ENCODE measurements at places on chromosomes 7 and 10.

GRCh38 chr7:38830826-38831225, 78.2 kb downstream of the VPS41 start:
- DNase-seq = no peak

DNA sequence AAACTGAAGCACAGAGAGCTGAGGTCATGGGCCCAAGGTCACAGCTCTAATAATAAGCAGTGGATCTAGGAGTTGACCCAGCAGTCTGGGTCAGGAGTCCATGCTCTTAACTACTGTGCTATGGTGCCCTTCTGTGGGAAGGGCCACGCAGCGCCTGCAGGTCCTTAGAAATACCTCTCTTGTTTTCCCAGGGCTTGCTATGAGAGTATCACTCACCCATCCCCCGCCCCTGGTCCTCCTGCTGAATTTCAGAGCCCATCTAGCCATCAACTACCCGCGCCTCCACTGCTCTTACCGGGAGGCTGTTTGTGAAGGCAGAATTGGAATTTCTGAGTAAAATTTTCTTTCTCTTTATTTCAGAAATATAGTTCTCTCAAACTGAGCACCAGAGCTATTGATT, 27.3 kb upstream of the CRHR2 start:
- no peak for DNase-seq

DNA sequence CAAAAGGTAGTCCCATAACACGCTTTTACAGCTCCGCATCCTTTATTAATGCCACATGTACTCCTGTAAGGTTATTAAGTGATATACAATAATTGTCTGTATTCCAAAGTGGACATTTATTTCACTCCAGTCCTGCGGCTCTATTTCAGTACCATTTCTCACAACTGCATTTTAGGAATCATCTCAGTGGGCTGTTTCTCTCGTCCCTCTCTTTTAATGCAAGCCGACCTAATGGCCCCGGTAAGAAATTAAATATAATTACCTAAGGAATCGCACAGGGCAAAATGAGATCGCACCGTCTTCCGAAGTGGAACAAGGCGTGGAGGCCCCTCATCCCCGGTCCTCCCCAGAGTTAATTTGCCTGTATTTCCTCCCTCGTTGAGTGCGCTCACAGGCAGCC, 216.5 kb downstream of the RAB11FIP2 start:
- no peak for DNase-seq

DNA sequence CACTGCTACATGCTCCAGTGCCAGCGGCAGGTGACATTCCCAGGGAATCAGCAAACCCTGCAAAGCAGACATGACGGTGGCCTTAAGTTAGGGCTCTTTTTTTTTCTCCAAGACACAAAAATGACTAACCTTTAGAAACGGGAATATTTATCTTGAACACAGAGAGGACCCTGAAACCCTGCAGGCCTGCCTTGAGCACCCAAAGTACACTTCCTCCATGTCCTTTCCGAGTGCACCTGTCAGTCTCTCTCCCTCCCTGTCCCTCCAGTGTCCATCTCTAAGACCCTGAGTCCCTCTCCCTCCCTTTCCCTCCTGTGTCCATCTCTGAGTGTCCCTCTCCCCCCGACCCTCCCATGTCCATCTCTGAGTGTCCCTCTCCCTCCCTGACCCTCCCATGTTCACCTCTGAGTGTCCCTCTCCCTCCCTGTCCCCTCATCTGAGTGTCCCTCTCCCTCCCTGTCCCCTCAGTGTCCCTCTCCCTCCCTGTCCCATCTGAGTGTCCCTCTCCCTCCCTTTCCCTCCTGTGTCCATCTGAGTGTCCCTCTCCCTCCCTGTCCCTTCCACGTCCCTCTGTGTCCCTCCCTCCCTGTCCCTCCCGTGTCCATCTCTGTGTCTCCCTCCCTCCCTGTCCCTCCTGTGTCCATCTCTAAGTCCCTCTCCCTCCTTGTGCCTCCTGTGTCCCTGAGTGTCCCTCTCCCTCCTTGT, 51.2 kb upstream of the CAMK2B start:
- no peak for DNase-seq

GRCh38 chr10:76657337-76658012, 980.1 kb downstream of the KCNMA1 start:
- DNase-seq = no peak

DNA sequence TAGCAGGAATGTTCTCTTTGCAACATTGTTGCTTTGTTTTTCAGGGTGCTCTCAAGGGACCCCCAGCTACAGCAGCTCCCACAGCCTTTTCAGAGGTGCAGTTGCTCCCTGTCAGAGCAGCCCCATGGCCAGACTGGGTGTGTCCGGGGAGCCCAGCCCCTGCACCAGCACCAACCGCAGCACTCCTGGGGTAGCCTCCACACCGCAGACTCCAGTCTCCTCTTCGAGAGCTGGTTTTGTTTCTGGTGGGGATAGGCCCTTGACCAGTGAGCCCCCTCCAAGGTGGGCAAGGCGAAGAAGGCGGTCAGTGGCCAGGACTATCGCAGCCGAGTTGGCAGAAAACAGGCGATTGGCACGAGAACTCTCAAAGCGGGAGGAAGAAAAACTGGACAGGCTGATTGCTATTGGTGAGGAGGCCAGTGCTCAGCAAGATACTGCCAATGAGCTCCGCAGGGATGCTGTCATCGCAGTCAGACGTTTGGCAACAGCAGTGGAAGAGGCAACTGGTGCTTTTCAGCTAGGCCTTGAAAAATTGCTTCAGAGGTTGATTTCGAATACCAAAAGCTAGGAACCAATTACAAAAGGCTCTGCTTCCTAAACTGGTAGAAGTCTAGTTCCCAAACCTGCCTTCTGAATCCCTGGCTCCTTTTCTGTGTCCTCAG, 5.4 kb downstream of the HSPA14 start:
- DNase-seq = no peak

DNA sequence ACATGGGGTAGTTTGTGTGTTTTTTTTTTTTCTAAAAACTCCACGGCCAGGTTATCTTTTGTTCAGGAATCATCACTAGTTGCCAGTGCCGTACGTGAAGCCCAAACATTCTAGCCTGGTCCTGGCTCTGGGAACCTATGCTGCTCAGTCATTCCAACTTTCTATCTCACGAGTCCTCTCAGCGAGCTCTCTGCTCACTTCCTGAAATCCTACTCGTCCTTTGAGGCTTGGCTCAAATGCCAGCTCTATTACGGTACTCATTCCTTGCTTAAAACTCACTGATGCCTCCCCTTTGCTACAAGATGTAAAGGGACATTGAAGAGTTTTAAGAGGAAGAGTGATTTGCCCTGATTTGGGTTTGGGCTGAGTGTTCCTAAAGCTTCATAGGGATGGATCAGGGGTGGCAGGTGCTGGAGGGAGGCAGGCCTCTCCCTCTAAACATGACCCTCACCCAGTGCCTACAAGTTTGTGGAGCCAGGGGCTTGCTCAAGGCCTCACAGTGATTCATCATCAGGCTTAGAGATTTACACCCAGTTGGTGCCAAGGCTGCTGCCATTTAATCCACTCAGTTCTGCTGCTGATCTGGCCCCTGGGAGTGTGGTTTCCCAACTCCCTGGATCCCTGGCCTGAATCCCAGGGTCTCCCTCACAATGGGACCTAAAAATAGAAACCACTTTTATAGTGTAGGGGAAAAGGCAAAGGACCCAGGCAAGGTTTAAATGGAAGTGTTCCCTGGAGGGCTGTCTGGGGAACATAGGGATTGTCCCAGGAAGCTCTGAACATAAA, 46.1 kb upstream of the R3HCC1L start:
- DNase-seq = no peak

DNA sequence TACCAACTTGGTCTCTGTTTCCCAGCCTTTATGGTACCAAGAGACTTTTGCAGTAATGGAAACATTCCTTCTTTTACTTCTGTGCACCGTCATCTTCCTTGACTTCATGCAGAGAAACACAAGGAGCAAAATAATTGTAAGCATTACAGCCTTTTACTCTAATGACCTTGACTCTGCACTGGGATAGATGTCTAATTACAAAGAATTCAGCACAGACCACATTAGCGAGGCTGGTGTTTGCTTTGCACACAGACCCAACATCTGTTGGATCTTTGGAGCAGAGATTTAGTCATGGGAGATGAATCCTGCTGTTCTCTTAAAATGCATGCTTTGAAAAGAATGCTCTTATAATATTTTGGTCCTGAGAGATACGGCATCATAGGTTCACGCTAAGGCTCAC, 261.6 kb downstream of the TWIST1 start:
- DNase-seq = no peak

DNA sequence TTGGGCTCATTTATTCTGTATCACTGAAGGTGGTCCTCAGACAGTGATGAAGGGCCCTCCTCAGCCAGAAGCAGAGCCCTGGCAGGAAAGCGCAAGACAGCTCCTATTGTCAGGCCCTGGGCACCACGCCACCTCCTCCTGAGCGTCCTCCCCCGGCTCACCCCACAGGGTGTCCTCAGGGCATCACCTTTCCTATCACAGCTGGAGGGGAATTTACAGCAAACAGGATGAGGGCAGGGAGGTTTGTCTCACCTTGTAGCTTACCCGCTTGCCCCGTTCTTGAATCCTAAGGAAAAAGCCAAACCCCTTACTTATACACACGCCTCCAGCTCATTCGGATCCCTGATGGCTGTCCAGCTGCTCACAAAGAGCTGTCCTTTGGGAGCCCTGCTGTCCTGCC, 50.2 kb upstream of the LANCL2 start:
- DNase-seq = no peak

DNA sequence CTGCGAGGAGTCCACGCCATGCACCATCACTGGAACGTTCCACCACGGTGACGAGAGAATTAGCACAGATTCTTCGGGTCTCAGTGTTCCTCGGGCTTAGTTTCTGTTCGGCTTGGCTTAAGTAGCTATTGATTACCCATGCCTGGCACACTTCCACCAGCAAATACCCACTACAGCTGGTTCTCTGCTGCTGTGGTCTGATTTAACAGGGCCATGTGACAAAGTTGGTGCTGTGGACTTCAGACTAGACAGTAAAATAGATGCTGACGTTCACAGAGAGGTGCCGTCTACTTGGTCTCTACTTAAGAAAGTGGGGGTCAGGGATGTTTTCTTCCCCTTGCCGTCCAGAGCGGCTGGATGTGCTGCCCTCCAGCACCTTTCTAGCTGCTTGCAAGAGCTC, 11.6 kb downstream of the GNA12 start:
- no peak for DNase-seq

GRCh38 chr7:25732766-25733217, 419.2 kb upstream of the NFE2L3 start:
- DNase-seq = no peak

DNA sequence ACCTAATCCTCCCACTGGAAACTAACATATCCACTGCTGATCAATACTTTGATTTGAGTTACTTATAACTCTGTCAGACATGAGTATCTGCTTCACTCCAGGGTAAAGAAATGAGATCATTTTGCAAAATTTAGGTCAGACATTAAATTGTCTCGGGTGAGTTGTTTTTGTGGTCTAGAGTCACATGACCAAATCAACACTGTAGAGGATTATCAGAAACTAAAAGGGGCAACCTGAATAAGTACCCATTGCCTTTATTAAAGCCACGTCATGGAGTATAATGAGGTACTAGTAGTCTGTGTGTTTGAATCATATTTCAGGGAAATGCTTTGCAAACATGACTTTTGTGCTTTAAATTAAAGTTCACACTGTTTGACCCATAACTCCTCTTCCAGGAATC, 107.7 kb upstream of the ADO start:
- DNase-seq = no peak

GRCh38 chr7:46681865-46682503, 760.9 kb upstream of the IGFBP3 start:
- DNase-seq = no peak

DNA sequence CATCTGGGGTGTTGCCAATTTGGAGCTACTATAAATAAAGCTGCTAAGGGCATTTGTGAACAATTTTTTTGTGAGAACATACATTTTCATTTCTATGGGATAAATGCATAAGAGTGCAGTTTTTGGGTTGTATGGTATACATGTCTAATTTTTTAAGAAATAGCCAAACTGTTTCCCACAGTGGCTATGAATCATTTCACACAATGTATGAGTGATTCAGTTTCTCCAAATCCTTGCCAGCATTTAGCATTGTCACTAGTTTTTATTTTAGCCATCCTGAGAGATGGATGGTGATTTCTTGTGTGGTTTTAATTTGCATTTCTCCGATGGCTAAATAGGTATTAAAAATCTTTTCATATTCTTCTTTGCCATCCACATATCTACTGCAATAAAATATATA, 105.3 kb downstream of the AMPH start:
- DNase-seq = no peak

DNA sequence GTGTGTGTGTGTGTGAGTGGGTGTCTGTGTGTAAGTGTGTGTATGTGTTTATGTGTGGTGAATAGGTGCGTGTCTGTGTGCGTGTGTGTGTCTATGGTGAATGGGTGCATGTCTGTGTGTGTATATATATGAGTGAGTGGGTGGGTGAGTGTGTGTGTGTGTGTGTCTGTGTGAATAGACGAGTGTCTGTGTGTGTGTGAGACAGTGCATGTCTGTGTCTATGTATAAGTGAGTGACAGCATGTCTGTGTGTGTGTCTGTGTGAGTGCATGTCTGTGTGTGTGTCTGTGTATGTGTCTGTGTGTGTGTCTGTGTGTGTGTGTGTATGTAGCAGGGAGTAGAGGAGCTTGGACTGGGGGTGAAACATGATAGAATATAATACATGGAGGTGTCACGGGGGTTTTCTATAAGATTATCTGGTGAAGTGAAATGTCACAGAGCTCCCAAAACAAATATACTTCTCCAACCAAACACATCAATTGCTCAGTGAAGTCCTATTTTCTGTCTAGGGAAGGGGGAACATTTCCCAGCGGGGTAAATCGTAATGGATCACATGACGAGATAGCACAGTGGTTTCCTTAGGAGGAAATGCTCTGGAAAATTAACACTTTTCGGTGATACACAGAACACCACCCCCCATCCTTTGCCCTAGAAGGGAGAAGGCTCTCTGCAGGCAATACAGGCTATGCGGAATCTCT, 723.3 kb upstream of the CELF2 start:
- no peak for DNase-seq

- no peak for DNase-seq
Measured at GRCh38 chr7:72152161-72153131, 259.7 kb downstream of the CALN1 start.

DNA sequence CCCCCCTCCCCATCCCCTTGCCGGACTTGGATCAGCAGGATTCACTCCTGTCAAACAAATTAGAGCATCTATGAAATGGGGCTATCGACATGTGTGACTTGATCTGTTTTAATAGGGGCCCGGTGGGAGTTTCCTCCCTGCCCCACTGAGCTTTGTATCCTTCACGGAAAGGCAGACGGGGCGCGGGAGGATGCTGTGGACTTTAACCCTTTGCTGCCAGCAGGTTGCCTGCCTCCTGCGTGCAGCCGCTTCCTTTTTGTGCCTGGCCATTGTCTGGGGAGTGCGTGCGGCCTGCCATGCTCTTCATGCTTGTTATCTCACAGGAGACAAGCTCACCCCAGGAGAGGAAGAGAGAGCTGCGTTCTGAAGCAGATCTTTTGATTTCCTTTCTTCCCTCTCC, 512.8 kb upstream of the GALNT17 start:
- no peak for DNase-seq
